CD8-positive, alpha-beta memory T cell (primary cell): ENCODE measurements at places on chromosomes 16 and 17.

DNA sequence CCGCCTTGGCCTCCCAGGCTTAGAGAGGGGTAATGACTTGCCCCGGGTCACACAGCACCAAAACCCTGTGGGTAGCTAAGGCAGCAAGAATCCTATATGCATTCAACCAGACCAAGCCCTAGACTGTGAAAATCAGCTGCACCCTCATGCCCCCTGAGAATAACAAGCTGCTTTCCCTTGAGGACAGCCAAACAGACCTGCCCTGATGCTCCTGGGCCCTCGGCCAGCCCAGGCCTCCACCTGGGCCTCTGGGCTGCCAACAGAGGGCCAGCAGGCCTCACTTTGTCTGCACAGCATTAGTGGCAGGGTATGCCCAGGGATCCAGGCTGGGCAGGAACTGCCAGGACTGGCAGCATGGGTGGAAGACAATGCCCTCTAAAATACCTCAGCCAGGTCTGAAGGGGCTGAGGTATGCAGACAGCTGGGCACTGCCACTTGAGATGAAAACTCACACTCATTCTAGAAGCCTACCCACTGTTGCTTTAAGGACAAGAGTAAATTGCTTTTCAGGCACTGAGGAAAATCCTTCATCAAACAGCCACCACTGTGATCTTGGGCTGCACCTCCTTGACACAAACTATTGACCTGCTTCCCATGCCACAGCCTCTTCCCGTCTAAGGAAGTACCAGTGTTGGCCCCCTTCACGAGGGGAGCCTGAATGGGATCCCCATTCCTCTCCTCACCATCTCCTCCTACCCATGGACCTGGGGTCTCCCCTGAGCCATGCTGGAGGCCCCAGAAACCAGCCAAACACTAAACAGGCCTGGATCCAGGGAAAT is 8.8 kb downstream of the ST3GAL2 start:
- DNase-seq, result no peak

DNA sequence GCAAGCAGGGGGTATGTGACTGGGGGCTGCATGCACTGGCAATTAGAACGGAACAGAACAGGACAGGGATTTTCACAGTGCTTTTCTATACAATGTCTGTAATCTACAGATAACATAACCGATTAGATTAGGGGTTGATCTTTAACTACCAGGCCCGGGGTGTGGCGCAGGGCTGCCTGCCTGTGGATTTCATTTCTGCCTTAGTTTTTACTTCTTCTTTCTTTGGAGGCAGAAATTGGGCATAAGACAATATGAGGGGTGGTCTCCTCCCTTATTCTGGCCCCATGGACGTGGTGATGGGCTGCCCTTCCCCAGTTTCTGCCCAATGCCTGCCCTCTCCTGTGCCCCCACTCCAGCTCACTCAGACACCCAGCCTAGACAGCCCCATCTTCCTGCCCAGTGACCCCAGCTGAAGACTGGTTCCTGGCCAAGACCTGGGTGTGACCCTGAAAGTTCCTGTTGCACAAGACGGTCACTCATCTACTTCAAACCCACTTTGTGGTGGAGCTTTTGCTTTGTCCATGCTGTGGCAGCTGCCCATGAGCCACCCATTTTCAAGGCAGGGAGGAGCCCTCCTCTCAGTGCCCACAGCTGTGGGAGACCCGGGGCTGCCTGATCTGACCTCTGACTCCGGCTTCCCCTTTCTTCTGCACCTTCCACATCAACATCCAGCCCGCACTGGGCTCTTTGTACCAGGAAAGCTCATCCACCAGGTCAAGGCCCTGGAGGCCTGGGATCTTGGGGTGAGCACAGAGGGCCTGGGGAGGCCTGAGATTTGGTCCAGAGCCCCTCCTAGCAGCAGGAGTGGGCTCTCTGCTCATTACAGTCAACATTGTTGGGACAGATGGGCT is 18.6 kb downstream of the ALOX12B start:
- no peak for DNase-seq

- DNase-seq, result no peak
These were observed 19.9 kb upstream of the MRPS23 start for GRCh38 chr17:57869617-57870282.

DNA sequence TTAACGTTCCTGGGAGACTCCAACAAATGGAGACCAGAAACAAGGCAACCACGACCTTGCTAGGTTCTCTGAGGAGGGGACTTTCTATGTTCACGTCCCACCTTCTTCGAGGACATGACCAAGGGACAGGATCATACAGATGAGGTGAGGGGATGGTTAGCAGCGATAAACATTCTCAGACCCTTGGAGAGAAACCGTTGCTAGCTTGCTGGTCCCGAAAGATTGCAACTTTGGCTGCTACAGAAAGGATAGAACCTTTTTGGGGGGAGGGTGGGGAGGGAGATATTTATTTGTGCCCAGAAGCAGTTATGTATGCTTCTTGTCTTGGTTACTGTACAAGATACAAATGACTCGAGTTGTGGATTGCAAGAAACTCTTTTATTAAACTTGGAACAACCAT is 35.3 kb upstream of the KCNJ2 start:
- DNase-seq, result no peak

DNA sequence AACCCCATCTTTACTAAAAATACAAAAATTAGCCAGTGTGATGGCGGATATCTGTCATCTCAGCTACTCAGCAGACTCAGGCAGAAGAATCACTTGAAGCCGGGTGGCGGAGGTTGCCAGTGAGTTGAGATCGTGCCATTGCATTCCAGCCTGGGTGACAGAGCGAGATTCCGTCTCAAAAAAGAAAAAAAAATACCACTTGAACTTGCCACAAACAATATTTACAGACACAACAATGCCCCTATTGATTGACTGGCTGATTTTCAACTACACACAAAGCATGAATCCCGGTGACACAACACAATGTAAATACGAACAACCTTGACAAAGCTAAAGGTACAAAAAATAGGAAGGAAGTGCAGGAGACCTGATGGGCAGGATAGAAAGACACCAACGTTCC is 49.3 kb downstream of the NXN start:
- no peak for DNase-seq
